ENCODE measurements at places on chromosomes 6 and 20. TPM values are rescaled to one million over a fixed set of nuclear protein-coding genes. Genes with fewer than 3 reads are reported as not detected.

GRCh38 chr6:143961886-143962878 lies 45.9 kb downstream of the PLAGL1 start:
- no peak for DNase-seq

GRCh38 chr20:10654630-10655029 lies 19.2 kb downstream of the JAG1 start:
- no peak for DNase-seq

- no peak for DNase-seq
Measured at GRCh38 chr6:110560239-110561007, 84.0 kb upstream of the SLC22A16 start.

GRCh38 chr6:3455569-3456394 lies 1.1 kb downstream of the SLC22A23 start:
- DNase-seq: no peak

GRCh38 chr20:37421988-37422387 lies 76.0 kb downstream of the SRC start:
- DNase-seq: no peak

The ADGRG6 gene
- total RNA-seq: 4.5 TPM

The GLP1R gene
- total RNA-seq: not detected

The PRSS16 gene
- not detected for total RNA-seq
